ENCODE measurements at places on chromosomes 13 and 19. TPM values are rescaled to one million over a fixed set of nuclear protein-coding genes. Genes with fewer than 3 reads are reported as not detected.

Gene CYP2A6
- 0.27 TPM for total RNA-seq

- no peak for DNase-seq
These were observed 3.3 kb downstream of the ATP5F1D start for GRCh38 chr19:1244693-1245451.

GRCh38 chr13:41386211-41386610 lies 71.1 kb upstream of the RGCC start:
- DNase-seq, result no peak

GRCh38 chr13:51230477-51231105 lies 8.4 kb downstream of the FAM124A start:
- DNase-seq, result no peak

GRCh38 chr13:34349091-34349722 lies 531.3 kb downstream of the RFC3 start:
- no peak for DNase-seq

Gene CASP14
- total RNA-seq, result not detected

Gene GSX1
- not detected for total RNA-seq

Gene ZNF792
- total RNA-seq, result 33.8 TPM

Gene SHC2
- total RNA-seq, result 2.1 TPM

Gene KLK3
- total RNA-seq, result not detected

All from naive thymus-derived CD4-positive, alpha-beta T cell (primary cell).